Activated CD4-positive, alpha-beta T cell treated with anti-CD3 and anti-CD28 coated beads, Interleukin-2, Interleukin-4, amounts not matched to agents 100 ng/mL and 50 ng/mL, durations not matched to agents 16 hours and 8 hours (primary cell): ENCODE measurements at places on chromosomes 5 and 9.
A peak's percentile ranks its signal among the peaks of the same experiment; 100 is the strongest.

DNA sequence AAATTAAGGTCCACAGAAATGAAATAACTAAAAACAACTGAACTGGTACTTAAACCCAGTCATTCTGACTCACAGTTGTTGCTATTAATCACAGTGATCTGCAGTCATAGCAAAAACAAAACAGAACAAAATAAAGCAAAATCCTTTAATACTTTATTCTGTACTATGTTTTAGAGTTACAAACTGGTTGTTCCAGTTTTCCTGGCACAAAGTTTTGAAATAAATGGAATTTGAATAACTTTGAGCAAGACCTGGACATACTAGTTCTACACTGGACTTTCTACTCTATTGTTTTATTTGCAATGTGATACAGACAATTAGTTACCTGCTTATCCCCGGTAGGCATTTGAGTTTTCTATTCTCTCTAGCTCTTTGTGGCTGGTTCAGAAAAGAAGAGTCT is 147.9 kb downstream of the DMRT2 start:
- no peak for DNase-seq

GRCh38 chr9:68619636-68620035 is 79.0 kb upstream of the TMEM252 start:
- no peak for DNase-seq

DNA sequence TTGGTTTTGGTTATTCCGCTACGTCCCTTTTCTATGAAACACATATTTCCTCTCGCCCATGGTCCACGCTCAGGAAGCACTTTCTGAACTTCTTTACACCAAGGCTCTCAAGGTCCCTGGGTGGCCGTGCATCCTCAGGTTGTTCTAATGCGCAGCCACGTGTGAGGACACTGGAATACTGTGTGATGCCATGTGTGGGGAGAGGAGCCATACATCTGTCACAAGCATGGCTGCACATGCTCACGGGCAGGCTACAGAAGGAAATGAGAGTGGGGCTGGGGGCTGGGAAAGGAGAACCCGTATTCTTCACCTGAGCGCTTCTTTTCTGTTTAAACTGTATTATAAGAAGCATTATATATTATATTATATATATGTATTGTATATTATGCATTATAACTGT is 36.7 kb downstream of the PRRT1B start:
- DNase-seq, result no peak

- no peak for DNase-seq
These were observed 48.9 kb downstream of the TJP2 start for GRCh38 chr9:69222970-69223369.

DNA sequence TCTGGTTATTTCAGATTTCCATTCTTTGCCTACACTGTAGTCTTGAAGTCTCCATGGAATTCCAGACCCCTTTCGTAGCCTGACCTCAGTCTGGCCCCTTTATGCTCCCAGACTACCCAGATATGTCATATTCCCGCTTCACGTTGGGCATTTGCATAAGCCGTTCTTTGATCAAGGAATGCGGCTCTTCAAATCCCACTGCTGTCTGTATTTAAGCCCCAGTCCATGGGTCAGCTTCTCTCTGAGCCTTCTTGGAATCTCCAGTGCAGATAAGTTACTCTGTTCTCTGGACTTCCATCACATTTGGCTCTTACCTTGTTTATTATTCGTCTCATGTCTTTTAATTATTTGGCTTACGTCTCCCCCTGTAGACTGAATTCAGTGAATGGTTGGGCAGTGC is 97.4 kb downstream of the PARP8 start:
- DNase-seq, result no peak

DNA sequence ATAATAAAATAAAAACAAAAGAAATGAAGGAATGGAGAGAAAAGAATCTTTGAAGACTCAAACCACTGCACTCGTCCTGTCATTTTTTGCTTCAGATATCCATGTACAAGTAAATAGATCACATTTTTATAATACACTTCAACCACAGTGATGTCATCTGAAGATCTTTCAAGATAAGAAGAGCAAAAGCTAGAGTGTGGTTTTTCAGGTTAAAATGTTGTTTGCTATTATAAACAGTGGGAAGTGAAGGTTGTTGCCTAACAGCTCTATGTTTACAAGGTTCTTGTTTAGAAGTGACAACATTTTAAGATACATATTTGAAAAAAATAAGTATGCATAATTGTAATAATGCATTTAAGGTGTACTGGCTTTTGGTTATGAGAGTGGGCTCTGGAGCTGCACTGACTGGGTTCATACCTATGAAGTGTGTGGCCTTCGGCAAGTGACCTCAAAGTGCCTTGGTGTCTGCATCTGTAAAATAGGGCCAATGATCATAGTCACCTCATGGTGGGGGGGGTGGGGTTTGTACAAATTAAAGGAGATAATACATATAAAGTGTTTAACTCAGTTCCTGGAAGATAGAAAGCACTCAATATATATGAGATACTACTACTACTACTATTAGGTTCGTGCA is 45.5 kb upstream of the IL7R start:
- DNase-seq, result peak; percentile 91

- no peak for DNase-seq
These were observed 400.9 kb downstream of the RAB3C start for GRCh38 chr5:58983526-58984452.

- no peak for DNase-seq
These were observed 1.5 kb downstream of the ARPC5L start for GRCh38 chr9:124863371-124863871.

- DNase-seq, result no peak
These were observed 2.6 kb upstream of the ATG10 start for GRCh38 chr5:81969226-81969625.

DNA sequence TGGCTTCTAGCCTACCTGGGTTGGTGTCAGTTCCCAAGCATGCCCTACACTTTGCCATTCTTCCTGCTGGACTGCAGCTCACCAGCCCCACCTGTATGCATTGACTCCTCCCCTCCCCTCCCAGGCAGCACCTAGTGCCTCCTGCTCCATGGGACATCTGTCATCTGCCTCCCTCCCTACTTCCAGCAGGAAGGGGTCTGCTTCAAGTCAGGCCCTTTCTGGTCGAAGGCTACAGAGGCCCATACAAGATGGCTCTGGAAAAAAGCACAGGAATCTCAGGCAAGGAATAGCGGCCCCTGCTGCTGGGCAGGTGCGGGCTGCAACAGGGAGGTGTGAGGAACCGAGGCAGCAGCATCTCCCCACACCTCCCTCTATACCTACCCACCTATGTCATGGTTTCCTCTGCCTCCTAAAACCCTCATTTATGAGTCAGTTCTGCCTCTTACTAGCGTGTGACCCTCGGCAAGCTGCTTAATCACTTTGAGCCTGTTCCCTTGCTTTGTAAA is 19.7 kb downstream of the WWC1 start:
- DNase-seq, result no peak

DNA sequence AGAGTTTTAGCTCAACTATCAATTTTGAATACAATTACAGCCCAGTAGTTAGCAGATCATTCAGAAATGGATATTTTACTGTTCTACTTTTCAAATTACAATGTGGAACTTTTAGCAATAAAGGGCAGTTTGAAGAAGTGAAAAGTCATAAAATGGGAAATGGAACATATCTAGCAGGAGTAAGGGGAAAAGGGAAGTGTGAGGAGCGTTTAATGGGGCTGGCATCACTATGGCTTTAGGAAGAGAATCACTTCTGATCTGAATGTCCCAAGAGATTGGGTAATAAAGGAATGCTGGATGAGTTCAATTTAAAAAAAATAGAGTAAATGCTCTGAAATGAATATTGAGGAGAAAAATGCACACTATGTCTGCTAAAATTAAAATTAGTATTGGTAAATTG is 77.4 kb downstream of the ATPSCKMT start:
- no peak for DNase-seq

DNA sequence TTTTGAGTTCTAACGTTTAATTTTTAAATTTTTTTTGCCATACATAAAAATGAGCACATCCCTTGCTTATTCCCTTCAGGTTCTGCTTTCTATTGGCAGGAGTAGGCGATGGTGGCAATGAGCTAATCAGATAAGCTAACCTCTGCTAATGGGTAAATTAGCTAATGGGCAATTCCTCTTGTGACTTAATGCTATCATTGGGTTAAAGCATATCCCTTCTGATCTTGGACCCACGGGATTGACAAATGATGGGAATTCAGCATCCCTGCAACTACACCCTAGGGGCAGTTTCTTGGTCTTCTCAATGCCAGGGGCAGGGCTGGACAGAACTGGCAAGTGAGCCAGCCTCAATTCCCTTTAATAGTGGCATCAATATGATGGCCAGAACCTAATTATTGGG is 70.2 kb upstream of the IL12B start:
- DNase-seq, result no peak

DNA sequence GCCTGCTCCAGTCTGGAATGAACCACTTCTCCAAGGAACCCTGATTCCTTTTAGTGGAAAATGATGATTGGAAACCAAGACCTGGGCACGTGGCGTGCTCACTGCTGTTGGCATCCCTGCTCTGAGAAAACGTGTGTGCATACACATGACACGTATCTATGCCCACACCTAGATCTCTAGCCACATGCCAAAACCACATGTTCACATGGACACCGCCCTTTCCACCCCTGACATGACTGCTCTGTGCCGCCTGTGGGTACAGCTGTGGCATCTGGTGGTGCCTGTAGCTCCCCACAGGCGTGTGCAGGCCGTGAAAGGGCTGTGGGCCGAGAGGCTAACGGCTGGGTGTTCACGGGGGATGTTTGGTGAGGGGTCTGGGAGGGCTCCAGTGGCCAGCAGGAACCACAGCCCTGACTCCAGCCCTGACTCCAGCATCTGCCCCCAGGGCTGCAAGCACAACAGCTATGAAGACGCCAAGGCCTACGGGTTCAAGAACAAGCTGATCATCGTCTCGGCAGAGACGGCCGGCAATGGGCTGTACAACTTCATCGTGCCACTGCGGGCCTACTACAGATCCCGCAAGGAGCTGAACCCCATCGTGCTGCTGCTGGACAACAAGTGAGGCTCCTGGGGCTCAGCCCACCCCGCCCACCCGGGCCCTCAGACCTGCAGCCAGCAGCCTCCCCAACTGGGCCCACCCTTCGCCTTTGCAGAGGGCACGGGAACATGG is 75.1 kb downstream of the KCNT1 start:
- no peak for DNase-seq

DNA sequence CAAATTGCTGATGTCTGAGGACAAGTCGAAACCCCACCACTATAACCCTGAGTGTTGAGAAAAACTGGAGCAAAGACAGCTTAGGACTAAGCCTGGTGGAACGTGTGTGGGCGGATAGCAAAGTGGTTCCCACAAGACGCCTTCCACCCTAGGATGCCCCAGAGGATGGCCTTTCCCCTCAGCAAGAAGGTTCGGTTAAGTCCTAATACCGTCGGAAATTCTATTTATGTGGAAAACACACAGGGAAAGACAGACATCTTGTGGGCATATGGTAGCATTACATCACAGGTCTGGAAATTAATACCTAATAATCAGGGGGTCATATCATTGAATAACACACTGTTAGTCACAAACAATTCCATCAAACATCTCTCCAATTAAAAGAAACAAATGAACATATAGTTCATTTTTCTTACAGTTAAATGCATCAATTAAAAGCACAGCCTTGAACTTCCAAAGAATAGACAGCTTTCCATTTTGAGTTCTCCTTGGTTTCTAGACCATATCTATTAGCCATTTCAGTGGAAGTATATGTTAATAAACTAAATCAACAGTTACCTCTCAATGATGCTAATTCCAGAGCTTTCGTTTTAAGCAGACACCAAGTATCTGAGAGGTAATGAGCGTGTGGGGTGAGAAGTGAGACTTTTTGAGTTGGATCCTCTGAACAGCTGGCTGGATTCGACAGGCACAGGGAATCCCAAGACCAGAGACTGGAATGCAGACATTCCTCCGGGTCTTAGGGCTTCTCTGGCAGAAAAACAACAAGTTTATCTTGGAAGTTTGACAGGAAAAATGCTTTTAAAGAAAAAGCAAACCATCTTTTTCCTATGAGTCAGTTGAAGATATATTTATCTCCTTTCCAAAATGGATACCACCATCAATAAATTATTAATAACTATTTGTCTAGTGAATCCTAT is 2.9 kb upstream of the ICE1 start:
- DNase-seq, result no peak
